ENCODE measurements at places on chromosomes 4 and X.

GRCh38 chr4:59994118-59994517 lies 1206.0 kb upstream of the ADGRL3 start:
- DNase-seq = no peak

GRCh38 chr4:37758226-37758625 lies 68.3 kb upstream of the PGM2 start:
- no peak for DNase-seq

- no peak for DNase-seq
Observed at GRCh38 chr4:109708990-109709389, 5.7 kb upstream of the CASP6 start.

GRCh38 chrX:16196829-16197228 lies 29.5 kb downstream of the MAGEB17 start:
- DNase-seq = no peak

DNA sequence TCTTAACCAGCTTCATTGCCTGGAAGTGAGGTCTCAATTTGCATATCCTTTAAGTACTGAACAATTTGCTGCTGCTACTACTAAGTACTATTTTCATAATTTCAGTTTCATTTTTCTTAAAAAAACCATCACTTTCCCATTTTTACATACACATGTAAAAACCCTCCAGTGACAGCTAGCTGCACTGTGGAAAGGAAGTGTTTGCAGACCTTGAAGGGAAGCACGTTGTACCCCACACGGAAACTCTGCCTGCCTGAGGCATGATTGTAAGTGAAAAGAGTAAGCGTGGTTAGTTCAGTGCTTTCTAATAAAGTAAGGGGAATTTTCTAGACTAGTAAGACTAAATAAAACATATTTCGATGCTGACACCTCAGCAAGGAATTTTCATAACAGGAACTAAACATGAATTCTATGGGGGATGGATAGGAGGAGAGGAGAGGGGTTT lies 103.6 kb downstream of the RAPGEF2 start:
- DNase-seq = no peak

GRCh38 chr4:30620711-30621110 lies 99.5 kb upstream of the PCDH7 start:
- no peak for DNase-seq

GRCh38 chr4:67521506-67521905 lies 23.8 kb downstream of the CENPC start:
- DNase-seq = no peak

DNA sequence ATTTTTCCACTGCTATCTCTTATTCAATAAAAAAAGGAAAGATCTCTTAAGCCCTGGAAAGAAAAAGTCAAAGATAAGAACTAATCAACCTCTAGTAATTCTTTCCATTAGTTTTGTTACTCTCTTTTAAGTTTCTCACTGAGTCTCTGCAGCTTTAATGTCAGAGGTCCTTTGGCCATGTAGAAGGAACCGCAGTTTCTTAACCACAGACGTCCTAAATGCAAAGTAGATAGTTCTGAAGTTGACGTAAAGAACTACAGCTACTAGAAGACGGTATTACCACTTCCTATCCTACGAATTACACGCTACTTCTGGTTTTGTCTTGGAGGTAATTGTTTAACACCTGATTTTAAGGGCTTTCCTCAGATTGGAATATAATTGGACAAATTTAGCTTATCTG lies 325.9 kb downstream of the ANKRD50 start:
- DNase-seq = no peak

- no peak for DNase-seq
Observed at GRCh38 chr4:164442180-164442579, 311.8 kb upstream of the SMIM31 start.

DNA sequence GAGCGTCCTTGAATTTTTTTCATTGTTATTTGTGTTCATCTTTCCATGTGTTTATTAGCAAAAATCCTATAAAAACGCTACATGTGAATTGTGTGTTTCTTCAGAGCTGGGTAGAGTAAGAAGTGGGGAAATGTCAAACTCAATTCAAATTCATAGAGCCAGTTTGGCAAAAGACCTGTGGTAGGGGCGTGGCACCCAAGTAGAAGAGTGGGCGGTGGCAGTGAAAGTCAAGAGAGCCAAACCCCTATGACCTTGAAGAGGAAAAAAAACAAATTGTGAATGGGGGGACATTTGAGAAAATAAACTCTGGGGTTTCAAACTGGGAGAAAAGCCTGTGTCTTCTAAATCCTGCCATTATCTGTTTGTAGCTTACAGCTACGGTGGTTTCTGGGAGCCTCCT lies 4.4 kb upstream of the FOXO4 start:
- DNase-seq = no peak

- DNase-seq = no peak
Observed at GRCh38 chr4:54368281-54369265, 139.5 kb downstream of the PDGFRA start.

DNA sequence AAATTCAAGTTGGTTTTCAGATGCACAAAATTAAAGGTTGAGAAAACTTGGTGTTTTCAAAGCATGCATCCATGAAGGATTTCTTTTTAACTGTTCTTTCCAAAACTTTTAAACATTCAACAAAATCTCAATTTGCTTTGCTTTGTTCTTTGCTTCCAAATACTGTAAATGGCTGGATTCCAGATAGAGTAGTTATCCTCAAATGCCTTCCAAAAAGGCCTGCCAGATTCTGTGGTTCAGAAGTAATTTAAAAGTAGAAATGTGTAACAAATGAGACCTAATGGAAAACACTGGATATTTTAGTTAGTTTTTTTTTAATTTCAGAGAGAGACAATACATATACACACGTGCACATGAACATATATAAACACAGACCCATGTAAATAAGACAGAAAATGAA lies 97.3 kb downstream of the NR3C2 start:
- no peak for DNase-seq

DNA sequence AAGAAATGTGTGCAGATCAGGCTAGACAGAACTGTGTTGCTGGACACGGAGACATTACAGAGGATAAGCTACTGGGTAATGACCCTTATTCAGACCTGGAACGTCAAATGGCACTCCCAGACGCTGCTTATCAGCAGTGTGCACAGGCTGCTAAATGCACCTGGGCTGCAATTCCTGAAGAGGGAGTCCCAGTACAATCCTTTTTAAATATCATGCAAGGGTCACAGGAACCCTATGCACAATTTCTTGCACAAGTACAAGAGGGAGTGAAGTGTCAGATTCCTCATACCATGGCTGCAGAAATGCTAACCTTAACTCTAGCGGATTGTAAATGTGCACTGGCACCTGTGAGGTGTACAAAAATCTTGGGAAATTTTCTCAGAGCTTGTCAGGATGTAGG lies 16.9 kb downstream of the SPIN2B start:
- DNase-seq = no peak

DNA sequence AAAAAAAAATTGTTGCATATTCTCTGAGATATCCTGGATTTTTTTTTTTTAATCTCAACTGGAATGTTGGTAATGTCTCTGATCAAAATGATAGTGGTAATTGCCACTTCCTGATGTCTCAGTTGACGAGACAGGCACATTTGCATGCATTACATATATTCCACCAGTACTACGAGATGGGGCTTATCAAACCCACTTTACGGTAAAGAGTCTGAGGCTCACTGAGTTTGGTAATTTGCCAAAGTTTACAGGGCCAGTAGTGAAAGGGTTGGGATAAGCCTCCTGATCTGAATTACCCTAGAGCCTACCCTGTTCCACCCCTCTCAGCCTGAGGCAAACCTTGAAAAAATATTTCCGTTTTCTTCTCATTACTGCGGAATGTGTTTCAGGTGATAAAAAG lies 5.3 kb downstream of the MAGEB2 start:
- DNase-seq = no peak

DNA sequence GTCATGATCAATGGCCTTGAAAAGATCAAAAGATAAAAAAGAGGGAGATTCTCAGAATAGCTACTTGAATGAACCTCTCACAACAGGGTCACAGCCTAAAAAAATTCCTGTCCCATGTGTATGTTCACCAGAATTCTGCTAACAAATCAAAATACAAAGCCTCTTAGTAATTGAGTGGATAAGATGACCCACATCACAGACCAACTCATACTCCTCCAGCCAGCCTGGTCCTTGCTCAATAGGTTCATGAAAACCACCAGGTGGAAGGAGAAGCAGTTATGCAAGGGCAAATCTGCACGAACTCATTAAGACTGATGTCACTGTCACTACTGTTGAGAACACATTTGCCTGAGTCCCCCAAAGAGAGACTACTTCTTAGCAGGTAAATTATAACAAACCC lies 21.5 kb downstream of the WDFY3 start:
- DNase-seq = no peak

DNA sequence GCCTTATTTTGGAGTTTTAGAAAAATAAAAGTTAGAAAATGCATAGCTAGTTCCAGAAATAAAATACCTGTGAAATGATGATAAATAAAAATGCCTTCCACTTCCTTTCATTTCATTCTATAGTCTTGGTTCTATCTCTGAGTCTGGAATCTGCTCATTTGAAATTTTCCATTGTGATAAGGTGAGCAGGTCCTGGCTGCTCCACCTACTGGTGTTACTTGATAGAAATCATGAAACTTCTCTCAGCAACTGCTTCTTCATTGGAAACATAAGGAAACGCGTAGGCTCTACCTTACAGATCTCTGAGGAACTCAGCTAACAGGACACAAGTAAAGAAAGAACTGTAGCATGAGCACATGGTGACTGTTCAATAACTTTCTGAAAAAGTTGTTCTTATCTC lies 141.8 kb downstream of the DCHS2 start:
- DNase-seq = no peak

GRCh38 chr4:140697709-140698560 lies 58.2 kb downstream of the TBC1D9 start:
- DNase-seq = no peak

DNA sequence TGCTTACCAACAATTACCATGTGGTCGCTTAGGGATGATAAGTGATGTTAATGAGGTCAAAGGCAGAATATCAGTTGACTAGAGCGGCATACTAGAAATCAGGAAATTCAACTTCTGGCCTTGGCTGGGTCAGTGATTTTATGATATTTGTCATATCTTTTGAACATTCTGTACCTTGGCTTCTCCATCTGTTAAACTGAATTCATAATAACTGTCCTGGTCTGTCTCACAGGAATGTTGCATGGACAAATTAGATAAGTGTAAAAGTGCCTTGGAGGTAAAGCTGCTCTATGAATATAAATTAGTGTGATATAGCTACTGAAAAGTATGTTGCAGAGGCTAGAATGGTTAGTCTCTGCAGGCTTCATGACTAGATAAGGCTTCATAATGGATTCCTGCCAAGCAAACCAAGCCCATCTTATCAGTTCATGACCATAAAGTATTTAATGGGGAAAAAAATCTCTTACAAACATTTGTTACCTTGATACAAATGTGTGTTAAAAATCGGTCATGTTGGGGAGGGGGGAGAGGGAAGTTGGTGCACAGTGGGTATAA lies 104.6 kb upstream of the BMPR1B start:
- no peak for DNase-seq
